AG04449 (cell line): ENCODE measurements at places on chromosomes 3 and 15.

GRCh38 chr3:192795021-192795420 lies 67.7 kb upstream of the FGF12 start:
- DNase-seq = no peak

- DNase-seq = no peak
Observed at GRCh38 chr15:69526081-69527061, 73.8 kb downstream of the RPLP1 start.

DNA sequence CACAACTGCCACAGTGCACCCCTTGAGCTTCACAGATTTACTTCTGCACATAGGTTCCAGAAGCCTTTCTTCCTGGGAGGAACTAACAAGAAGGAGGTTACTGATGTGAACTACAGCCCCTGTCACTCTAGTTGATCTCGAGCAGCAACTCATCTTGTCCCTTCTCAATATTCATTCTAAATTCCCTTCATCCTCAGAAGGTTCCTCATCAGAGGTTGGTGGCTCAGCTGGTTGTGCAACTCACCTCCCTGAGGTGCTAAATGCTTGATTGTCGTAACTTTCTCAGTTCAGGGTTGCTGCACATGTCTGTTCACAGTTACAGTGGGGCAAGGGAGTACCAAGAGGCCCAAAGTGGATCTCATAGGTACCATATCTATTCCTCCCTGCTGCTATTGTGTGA lies 5.7 kb upstream of the A4GNT start:
- DNase-seq = no peak

DNA sequence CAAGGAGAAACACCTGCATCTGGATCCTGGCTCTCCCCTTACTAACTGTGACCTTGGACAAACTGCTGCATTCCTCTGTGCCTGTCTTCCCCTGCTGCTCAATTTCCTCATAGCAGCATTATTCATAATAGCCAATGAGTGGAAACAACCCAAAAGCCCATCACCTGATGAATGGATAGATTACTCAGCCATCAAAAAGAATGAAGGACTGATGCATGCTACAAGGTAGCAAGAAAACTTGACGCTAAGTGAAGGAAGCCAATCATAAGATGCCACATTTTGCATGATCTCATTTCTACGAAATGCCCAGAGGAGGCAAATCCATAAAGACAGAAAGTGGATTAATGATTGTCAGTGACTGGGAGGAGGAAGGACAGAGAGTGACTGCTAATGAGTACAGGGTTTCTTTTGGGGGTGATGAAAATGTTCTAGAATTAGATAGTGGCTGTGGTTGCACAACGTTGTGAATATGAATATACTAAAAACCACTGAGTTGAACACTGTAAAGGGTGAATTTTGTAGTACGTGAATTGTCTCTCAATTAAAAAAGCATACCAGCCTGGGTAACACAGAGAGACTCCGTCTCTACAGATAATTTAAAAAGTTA lies 11.2 kb downstream of the IGDCC4 start:
- DNase-seq = no peak

GRCh38 chr3:99651531-99651930 lies 13.1 kb downstream of the COL8A1 start:
- no peak for DNase-seq

GRCh38 chr3:101876142-101876541 lies 26.8 kb downstream of the NFKBIZ start:
- DNase-seq = no peak

DNA sequence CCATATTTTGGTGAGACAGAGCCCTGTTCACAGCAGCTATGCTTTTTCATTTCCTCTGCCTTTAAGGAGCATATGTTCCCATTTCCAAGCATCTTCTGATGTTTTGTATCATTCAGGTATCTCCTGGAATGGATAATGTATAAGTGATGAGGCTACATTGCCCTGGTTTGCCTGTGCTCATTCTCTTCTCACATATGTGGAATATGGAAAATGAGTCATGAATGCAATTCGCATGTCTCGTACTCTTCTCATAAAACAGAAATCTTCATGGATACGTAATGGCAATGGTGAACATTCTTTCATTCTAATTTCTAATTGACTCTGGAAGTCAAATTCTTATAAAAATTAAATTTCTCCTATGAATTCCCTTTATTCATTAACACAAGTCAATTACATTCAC lies 143.1 kb downstream of the CDIN1 start:
- no peak for DNase-seq

GRCh38 chr3:37132334-37132733 lies 42.0 kb downstream of the LRRFIP2 start:
- no peak for DNase-seq

- DNase-seq = no peak
Observed at GRCh38 chr15:59327942-59328341, 44.7 kb downstream of the MYO1E start.

- no peak for DNase-seq
Observed at GRCh38 chr15:65958835-65959234, 89.5 kb downstream of the RAB11A start.

- no peak for DNase-seq
Observed at GRCh38 chr15:76636059-76636458, 269.1 kb downstream of the SCAPER start.

DNA sequence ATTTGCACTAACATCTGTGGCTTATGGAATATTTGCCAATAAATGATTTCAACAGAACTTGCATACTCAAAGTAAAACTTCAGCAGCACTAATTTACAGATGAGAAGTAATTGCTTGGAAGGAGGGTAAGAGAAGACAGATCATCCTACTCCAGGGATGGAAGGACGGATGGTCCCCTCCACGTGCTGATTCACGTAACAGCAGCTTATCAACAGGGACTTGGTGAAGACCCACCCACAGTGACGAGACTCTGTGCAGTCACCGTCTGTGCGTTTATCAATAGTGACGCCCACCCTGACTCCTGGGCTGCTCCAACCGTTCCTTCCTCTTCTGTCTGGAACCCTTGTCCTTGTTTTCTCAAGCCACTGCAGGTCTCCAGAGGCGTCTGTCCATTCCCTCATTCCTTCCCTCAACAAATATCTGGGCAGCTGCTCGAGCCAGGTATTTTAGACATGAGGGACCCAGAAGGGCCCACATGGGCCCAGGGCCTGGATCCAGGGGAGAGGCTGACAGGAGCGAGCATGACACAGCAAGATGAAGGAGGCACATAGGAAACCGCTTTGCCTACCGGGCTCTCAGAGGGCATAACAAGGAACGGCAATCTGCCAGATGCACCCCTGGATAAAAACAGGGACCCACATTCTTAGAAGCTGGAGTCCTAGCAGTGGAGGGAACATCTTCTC lies 33.3 kb downstream of the PCSK6 start:
- no peak for DNase-seq

DNA sequence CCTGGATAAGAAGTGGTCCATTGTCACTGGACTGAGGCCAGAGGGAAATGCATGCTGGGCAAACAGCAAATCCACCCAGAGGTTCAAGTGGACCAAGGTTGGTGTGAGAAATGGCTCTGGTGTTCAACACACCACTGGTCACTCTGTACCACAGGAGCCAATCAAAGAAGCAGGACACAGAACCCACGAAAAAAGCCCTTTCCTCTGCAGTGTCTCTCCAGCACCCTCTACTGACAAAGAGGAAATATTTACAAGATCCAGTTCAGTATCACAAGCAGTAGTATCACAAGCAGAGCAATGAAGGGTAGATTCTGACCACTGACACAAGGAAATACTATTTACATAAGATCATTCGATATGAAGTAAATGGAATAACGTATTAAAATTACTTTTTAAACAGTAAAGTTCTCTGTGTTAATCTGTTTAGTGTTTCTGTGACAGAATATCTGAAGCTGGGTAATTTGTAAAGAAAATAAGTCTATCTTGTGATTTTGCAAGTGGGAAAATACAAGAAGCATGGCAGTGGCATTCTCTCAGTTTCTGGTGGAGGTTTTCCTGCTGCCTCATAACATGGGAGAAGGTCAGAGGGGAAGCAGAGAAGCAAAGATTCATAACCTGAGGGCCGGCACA lies 390.7 kb downstream of the EFHB start:
- DNase-seq = no peak

- no peak for DNase-seq
Observed at GRCh38 chr15:67571648-67572415, 29.3 kb downstream of the MAP2K5 start.

DNA sequence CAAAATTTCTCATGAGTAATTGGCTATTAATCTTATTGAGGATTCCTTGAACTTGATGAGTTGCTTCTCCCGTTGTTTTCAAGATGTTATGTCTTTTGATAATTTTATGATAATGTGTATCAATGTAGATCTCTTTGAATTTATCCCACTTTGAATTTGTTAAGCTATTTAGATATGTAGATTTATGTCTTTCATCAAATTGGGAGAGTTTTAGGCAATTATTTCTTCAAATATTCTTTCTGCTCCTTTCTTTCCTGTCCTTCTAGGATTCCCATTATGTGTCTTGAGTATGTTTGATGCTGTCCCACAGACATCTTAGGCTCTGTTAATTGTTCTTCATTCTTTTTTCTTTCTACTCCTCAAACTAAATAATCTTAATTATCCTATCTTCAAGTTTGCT lies 68.1 kb upstream of the FGD5 start:
- DNase-seq = no peak

- DNase-seq = no peak
Observed at GRCh38 chr15:86247249-86247955, 167.7 kb downstream of the AGBL1 start.

DNA sequence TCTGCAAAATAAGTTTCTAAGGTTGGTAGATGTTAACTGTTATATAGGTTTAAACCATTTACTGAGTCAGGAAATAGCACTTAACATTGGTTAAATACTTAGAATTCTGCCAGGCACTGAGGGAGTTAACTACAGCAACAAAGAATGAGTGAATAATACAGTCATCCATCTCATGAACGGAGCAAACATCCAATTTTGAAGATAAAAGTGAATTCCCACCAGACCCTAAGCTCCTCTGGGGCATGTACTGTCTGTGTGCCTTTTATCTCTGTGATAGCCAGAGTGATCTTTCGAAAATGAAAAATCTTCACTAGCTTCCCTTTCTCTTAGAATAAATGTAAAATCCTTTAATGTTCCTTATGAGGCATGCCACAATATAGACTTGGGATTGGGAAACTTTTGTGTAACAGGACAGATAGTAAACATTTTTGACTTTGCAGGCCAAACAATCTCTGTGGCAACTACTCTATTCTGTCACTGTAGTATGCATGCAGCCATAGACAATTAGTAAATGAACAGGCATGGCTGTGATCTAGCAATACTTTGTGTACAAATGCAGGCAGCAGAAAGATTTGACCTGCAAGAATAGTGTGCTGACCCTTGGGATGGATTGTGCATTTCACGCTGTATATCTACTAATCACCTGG lies 294.5 kb upstream of the LMCD1 start:
- DNase-seq = no peak

- no peak for DNase-seq
Observed at GRCh38 chr3:56667973-56668579, 15.0 kb downstream of the TASOR start.

DNA sequence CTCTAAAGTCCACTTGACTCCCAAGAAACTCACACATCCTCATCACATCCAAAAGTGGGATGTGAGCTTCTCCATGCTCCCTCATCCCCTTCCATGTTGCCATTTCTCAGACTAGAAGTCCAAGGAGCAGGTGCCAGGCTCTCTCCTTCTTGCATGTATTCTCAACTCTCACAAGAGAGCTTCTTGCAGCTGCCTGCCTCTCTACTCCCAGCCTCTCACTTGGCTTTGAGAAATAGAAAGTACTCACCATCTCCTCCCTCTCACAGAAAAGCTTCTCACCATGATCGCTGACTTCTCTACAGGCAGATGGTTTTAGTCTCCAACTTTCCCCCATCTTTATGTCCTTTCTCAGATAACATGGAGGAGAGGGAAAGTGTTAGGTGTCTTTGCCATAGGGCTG lies 26.6 kb downstream of the COL8A1 start:
- DNase-seq = no peak

DNA sequence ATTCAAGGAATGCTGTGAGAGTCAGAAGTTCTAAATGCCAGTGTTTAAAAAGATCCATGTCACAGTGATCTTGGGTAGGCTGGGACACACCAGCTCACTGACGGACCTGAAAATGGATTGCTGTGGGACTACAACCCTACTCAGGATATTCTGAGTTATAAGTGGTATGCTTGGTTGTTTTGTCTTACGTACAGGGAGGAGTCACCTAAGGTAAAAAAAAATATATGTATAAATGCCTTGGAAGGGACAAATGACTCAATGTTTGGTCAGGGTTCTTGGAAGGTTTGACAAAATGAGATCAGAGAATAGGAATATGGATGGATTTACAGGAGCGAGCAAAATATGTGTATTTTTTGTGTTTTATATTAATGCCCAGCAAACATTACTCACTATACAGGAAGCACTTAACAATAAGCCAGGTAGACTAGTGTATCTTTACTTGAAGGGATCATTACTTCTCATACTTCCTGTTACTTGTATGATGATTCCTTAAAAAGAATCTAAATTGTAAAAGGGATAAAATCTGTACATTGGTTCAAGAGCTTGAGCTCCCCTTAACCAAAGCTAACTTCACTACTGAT lies 767.3 kb downstream of the GBE1 start:
- no peak for DNase-seq

DNA sequence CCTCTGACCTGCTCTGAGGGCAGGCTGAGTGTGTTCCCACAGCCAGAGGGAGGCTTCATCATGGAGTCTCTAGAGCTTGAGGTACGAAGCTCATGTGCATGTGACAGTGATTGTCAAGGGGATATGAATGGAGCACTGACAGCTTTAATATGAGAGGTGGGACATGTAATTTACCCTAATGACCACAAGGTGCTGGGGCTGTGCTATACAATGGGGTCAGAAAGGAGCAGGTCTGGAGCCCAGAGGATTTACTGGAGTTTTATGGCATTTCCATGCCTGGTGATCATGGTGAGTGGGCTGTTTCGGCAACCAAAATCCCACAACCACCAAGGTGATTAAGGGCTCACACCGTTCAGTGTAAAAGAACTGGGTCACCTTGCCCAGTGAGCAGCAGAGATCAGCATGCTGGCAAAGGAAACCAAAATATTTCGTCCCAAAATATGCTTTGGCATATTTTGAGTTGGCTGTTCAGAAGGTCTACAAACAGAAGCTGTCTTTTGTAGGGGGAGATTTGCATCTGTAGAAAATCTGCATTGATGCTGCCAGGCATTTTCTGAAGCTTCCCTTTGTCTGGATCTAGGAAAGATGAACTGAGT lies 40.1 kb upstream of the RASGRF1 start:
- DNase-seq = no peak

DNA sequence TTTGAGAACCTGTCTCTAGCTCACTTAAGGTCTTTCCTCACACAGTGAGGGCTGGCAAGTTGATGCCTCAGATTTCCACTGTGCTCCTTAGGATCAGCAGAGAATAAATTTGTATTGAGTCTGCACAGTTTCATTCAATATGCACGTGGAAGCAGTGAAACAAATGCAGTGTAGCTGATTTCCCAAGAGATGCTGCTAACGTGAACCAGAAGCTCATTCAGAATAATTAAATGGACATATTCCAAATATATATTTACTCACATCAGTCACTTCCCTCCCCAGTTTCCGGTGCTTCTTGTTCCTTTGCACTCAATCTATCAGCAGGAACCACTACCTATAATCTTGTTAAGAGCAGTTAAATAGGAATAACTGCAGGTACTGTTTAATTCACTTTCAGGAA lies 86.1 kb downstream of the UNC13C start:
- DNase-seq = no peak
